Fibroblast of skin of right biceps (primary cell): ENCODE measurements at places on chromosomes 1 and 21.
A peak's percentile ranks its signal among the peaks of the same experiment; 100 is the strongest.

DNA sequence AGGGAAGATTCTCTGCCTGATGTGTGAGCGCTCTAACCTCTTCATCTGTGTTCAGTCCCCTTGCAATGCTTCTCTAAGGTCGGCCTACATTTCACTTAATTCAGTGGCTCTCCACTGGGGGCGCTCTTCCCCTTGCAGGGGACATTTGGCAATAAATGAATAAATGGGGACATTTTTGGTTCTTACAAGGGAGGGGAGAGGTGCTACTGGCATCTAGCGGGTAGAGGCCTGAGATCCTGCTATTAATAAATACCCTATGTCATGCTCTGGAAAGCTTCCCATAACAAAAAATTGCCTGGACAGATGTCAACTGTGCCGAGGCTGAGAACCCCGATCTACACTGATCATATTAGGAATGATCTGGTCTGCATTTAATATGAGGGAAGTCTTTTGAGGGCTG, 25.9 kb upstream of the DNAJC11 start:
- DNase-seq = peak; percentile 60

GRCh38 chr1:116766616-116767469, 12.6 kb downstream of the CD2 start:
- peak; percentile 71 for DNase-seq

GRCh38 chr1:15538771-15539170, 12.1 kb downstream of the DNAJC16 start:
- DNase-seq = no peak

DNA sequence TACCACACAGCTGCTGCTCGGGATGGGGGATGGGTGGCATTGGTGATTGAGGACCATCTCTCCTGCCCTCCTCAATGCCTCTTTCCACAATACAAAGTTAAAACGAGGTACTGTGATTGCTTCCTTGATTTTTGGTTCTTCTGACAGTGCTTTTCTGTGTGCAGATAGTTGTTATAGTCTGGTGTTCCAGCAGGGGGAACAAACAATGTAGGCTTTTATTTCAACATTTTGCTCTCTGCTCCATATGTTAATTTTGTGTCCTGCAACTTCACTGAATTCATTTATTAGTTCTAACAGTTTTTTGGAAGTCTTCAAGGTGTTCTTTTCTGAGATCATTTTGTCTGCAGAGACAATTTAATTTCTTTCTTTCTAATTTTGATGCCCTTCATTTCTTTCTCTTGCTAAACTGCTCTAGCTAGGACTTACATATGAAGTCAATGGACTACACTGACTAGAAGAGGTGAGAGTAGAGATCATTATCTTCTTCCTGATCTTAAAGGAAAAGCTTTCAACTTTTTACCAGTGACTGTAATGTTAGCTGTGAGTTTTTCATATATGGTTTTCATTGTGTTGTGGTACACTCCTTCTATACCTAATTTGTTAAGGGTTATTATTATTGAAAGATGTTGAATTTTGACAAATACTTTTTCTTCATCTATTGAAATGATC, 45.4 kb downstream of the TNFSF18 start:
- DNase-seq = no peak
